A549 treated with CpdA at 1 μM for 4 hours (cell line): ENCODE measurements at places on chromosomes 3 and 15. TPM values are rescaled to one million over a fixed set of nuclear protein-coding genes. Genes with fewer than 3 reads are reported as not detected.

The NOX5 gene
- total RNA-seq = 0.27 to 0.38 TPM (median 0.31 TPM) in 5 replicates

The SLC22A14 gene
- total RNA-seq = 0.06 to 0.10 TPM in 2 of 5 replicates, not detected in the others

The FLNB gene
- total RNA-seq = 279 to 317 TPM (median 305 TPM) in 5 replicates

The GABRR3 gene
- total RNA-seq = not detected in 5 replicates

The FEZF2 gene
- total RNA-seq = not detected in 5 replicates

The TEX55 gene
- 0.03 TPM in 1 of 5 replicates, not detected in the others for total RNA-seq

The PRR20G gene
- total RNA-seq = 0.05 to 0.21 TPM (median 0.13 TPM) in 4 of 5 replicates, not detected in the other

The SMAD3 gene
- 154 to 225 TPM (median 208 TPM) in 5 replicates for total RNA-seq

The GTF2A2 gene
- 152 to 203 TPM (median 187 TPM) in 5 replicates for total RNA-seq

The CADM2 gene
- 0.15 to 0.26 TPM (median 0.23 TPM) in 3 of 5 replicates, not detected in the others for total RNA-seq

The ACAA1 gene
- total RNA-seq = 41.4 to 49.7 TPM (median 48.9 TPM) in 5 replicates

The ANKRD63 gene
- total RNA-seq = 0.19 to 0.42 TPM (median 0.32 TPM) in 4 of 5 replicates, not detected in the other

The HGD gene
- 12.7 to 18.2 TPM (median 15.7 TPM) in 5 replicates for total RNA-seq

The PRSS50 gene
- not detected in 5 replicates for total RNA-seq

The TGM5 gene
- not detected in 5 replicates for total RNA-seq

The STRIT1 gene
- total RNA-seq = not detected in 5 replicates

The MTMR10 gene
- total RNA-seq = 10.6 to 17.5 TPM (median 13.1 TPM) in 5 replicates

The FOXL2 gene
- 3.3 to 4.9 TPM (median 4.5 TPM) in 5 replicates for total RNA-seq

The ACTL6A gene
- 52.1 to 78.1 TPM (median 57.1 TPM) in 5 replicates for total RNA-seq

The VWA5B2 gene
- total RNA-seq = 0.34 to 0.93 TPM (median 0.38 TPM) in 5 replicates

The MED12L gene
- total RNA-seq = 0.43 to 0.80 TPM (median 0.61 TPM) in 5 replicates

The MAP6D1 gene
- total RNA-seq = 4.1 to 6.5 TPM (median 5.3 TPM) in 5 replicates

The KBTBD13 gene
- not detected in 5 replicates for total RNA-seq

The PPP2R3A gene
- 2.3 to 3.8 TPM (median 2.9 TPM) in 5 replicates for total RNA-seq

The SNTN gene
- total RNA-seq = not detected in 5 replicates

The SKOR1 gene
- total RNA-seq = 0.03 TPM in 2 of 5 replicates, not detected in the others

The PIGZ gene
- total RNA-seq = 0.94 to 1.6 TPM (median 1.3 TPM) in 5 replicates

The CAND2 gene
- total RNA-seq = 0.31 to 0.50 TPM (median 0.37 TPM) in 5 replicates

The PTX3 gene
- total RNA-seq = 0.57 to 1.2 TPM (median 0.90 TPM) in 5 replicates

The ETV5 gene
- total RNA-seq = 27.3 to 36.3 TPM (median 30.7 TPM) in 5 replicates

The ST8SIA2 gene
- total RNA-seq = 0.44 to 1.0 TPM (median 0.75 TPM) in 5 replicates

The GOLGA8J gene
- 0.09 TPM in 1 of 5 replicates, not detected in the others for total RNA-seq

The CPLX3 gene
- total RNA-seq = not detected in 5 replicates

The CHRFAM7A gene
- 3.8 to 7.0 TPM (median 5.1 TPM) in 5 replicates for total RNA-seq
